ENCODE measurements at places on chromosomes 5 and 9. TPM values are rescaled to one million over a fixed set of nuclear protein-coding genes. Genes with fewer than 3 reads are reported as not detected.

- DNase-seq, result no peak
These were observed 181.0 kb upstream of the ADCY2 start for GRCh38 chr5:7214906-7215416.

GRCh38 chr5:141771031-141771430 lies 89.0 kb upstream of the ARAP3 start:
- no peak for DNase-seq

DNA sequence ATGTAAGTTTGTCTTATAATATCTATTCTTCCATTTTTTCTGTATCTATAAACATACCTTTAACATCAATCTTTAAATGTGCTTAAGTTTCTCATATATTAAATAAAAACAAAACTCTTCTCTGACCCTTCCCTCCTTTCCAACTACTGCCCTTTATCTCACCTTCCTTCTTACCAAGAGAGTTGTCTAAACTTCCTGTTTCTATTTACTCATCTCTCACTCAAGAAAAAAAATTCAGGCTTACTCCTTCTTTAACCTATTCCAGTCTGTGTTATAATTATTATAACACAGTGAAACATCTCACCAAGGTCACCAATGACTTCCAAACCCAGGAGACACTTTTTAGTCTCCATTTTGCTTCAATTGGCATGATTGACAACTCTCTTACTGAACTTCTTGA lies 140.9 kb downstream of the CCDC171 start:
- no peak for DNase-seq

- DNase-seq, result peak; percentile 2
These were observed 15.5 kb downstream of the IGIP start for GRCh38 chr5:140141241-140141640.

DNA sequence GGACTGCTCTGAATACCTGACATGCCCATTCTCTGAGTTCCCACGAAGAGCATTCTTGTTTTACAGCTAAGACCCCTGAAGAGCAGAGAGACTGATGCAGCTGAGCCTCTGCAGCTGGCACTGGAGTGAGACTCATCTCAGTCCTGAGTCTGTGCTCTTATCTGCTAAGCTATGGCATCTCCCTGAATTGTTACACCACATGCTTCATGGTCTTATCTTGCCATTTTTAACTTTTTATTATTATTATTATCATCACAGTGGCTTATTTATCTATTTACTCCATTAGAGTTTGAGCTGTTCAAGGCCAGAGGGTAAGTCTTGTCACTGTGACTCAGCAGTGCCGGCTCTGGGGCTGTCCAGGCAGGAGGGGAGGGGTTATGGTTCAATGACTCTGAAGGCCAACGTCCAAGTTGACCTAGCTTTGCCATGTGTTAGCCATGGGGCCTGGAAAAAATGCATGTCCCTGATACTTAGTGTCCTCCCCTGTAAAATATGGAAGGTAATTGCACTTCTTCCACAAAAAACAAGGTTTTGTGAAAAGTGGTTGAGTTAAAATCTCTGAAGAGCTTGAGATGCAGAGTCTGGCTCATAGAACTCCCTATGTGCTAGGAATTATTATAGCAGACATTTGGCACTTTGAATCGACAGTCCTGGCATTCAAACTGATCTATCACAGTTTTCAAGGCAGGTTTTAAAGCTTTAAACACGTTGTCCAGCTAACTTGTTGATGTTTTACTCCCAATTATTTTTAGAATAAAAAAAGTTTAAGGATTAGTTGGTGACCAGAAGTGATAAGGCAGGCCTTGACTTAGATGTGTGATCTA lies 94.6 kb downstream of the ALDH1A1 start:
- no peak for DNase-seq

GRCh38 chr5:67178966-67179365 lies 17.6 kb downstream of the CD180 start:
- no peak for DNase-seq

GRCh38 chr5:34620185-34620584 lies 35.9 kb upstream of the RAI14 start:
- DNase-seq, result no peak

DNA sequence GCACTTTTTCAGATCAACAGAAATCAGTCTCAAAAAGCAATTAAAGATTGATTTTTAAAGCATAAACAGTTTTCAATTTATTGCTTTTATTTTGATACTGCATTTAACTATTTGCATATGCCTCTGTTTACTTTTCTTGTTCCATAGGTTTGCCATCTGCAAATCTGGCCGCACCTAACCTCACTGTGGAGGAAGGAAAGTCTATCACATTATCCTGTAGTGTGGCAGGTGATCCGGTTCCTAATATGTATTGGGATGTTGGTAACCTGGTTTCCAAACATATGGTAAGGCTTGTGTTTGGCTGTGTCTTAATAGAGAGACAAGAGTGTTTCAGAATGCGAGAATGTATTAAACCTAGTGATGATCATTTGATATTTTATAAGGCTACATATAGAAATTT lies 53.9 kb downstream of the NTRK2 start:
- no peak for DNase-seq

DNA sequence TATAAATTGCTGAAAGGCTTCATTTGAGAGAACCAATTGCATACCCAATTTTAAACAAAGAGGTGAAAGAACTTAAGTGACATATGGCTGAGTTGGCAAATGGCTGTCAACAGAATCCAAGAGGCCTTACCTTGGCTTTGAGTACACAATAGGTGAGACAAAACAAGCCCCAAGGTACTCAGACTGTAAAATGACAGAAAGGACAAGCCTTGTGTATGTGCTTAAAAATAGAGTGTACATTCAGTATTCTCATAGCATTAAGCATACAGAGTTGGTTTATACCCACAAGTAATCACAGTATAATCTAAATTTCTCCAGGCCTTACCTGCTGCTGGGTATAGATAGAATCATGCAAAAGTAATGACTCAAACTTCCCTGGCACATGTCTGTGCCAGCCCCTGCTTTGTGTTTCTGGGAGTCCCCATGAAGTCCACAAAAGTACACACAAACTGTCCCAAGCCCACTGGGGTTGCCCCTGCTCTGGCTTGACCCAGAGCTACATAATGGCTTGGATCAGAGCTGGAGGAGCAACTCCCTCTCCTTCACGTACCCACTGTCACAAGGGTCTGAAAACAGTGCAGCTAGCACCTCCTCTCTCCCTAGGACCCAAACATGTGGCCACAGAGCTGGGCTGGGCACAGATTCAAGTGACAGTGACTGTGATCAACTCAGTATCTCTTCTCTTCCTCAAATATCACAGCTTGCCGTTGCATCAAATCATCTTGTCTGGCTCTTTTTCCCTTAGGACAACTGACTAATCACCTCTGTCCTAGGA lies 250.8 kb downstream of the ENC1 start:
- no peak for DNase-seq

- peak; percentile 1 for DNase-seq
These were observed 14.6 kb downstream of the ANKS6 start for GRCh38 chr9:98781588-98782383.

- no peak for DNase-seq
These were observed 13.5 kb downstream of the GALNT10 start for GRCh38 chr5:154203798-154204578.

DNA sequence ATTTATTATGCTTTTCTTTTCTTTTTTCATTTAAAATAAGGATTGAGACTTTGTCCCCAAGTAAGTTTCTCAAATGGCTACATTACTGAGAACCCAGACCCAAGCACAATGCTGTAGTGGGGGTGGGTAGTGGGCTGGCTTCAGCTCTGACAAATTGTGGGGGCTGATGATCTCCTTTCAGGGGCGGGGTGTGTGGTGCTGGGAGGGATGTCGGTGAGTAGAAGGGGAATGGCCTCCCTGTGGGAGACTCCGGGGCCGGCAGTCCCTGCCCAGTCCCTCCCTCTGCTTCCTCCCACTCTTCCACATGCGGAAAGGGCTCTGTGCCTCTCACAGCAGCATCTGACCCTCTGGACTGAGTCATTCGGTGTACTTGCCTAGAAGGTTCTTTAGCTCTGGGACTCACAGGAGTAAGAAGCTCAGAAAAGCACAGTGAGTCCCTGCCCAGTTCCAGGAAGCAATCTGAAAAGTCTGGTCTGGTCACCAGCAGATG lies 14.3 kb downstream of the CD180 start:
- DNase-seq, result no peak

DNA sequence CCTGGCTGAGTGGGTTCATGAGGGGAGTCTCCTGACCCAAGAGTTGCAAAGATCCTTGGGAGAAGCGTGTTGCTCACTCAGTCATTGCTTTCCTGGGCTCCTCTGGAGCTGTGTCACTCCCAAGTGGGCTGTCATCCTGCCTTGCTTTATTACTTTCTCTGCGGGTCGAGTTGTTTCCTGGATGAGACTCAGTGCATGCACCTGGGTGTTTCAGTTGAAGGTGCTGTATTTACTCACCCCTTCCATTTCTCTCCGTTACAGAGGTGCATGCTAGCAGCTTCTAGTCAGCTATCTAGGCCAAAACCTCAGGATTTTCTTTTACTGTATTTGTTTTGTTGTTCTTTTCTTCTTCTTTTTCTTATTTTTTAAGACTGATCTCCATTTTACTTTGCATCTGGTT lies 785.5 kb upstream of the EDIL3 start:
- no peak for DNase-seq

GRCh38 chr5:14064841-14065240 lies 78.3 kb upstream of the TRIO start:
- DNase-seq, result no peak

DNA sequence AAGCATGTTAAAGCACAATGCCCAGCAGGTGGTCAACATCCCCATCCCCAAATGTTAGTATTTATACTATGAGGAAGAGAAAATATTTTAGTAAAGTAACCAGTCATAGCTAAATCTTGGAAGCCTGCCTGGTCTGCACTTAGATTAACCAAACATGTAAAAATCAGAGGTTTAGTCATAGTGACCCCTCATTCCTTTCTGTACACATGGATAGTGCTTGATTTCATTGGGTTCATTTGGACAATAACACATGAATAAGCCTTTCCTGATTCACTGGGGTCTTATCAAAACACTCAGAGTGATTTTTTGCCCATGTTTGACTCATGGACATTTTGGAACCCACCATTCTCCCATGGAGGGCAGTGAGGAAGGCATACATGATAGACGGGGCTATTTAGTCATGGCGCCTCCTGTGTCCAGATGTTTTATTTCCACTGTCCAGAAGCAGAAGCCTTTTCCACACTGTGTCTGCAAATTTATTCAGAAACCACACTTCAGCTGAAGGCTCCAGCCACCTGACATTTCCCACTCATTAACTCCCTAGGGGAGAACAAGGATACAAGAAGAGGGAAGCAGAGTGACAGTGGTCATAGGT lies 32.5 kb downstream of the OR1J1 start:
- DNase-seq, result no peak

C9 gene
- total RNA-seq, result not detected

LTC4S gene
- total RNA-seq, result 0.62 TPM

HMCN2 gene
- total RNA-seq, result not detected

IFNA13 gene
- total RNA-seq, result not detected

CSNK1A1 gene
- total RNA-seq, result 176 TPM

GNAQ gene
- total RNA-seq, result 34.3 TPM

ZNF454 gene
- not detected for total RNA-seq

CLIC3 gene
- not detected for total RNA-seq

SLC9A3 gene
- 2.8 TPM for total RNA-seq

TIFAB gene
- not detected for total RNA-seq
